Hematopoietic multipotent progenitor cell (in vitro differentiated cells): ENCODE measurements at places on chromosomes 5 and 9.

GRCh38 chr9:19130436-19130835, 3.1 kb upstream of the PLIN2 start:
- DNase-seq: no peak

DNA sequence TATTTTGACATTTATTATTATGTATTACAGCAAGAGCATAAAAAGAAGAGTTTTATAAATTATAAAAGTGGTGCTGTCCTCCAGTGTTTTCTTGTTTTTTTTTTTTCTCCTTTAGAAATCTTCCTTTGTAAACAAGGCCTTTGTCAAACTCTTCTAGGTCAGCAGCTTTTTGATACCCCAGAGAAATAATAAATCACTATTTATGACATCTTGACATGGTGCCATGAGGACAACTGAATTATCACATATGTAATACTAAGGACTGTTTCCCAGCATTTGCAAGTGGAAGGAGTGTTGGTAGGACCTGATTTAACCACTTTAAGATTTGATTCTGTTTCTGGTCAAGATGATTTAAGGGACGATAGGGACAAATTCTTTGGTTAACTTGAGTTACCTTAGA, 4.6 kb downstream of the SMARCA2 start:
- DNase-seq: no peak

DNA sequence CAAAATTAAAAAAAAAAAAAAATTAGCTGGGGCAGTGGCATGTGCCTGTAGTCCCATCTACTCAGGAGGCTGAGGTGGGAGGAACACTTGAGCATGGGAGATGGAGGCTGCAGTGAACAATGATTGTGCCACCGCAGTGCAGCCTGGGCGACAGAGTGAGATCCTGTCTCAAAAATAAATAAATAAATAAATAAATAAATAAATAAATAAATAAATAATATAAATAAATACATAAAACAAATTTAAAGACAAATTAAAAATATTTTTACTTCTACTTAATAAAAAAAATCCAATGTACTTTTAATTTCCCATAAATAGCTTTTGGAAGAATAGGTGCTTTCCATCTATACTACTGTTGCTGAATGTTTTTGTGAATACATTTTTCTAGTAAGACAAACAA, 598.4 kb upstream of the EDIL3 start:
- DNase-seq: no peak

- DNase-seq: no peak
Measured at GRCh38 chr5:96973532-96974401, 37.9 kb downstream of the LNPEP start.

DNA sequence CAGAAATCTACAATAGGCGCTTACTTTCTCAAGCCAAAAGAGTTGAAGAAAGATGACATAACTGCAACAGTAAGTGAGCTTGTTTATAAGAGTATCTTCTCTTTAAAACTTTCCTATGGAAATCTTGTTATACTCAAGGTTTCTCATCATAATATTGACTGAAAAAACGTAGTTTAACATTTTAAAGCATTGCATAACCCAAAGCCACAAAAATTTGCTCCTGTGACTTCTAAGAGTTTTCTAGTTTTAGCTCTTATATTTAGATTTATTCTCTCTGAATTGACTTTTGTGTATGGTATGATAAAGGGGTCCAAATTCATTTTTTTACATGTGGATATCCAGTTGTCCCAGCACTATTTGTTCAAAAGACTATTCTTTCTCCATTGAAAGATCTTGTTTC, 15.2 kb downstream of the WDR36 start:
- no peak for DNase-seq

GRCh38 chr5:96476654-96477053, 43.6 kb upstream of the PCSK1 start:
- no peak for DNase-seq

- no peak for DNase-seq
Measured at GRCh38 chr5:113232667-113233066, 202.1 kb downstream of the TSSK1B start.

GRCh38 chr5:142780871-142781270, 10.7 kb downstream of the ARHGAP26 start:
- no peak for DNase-seq

DNA sequence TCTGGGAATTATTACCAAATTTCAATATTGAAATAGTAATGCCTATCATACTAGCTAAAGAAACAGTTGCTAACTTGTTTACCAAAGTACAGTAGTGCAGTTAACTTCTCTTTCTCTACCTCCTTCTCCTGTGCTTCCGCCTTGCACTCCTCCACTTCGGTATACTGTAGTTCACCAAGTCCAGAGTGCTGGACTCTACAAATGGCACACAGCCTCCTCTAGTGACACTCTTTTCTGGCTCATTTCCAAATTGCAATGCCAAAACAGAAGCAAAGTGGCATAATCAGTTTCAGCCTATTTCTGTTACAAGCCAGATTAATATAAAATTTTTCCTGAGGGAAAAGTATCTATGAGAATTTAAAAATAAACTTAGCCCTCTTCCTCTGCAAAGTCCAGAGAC, 86.0 kb upstream of the RASGRF2 start:
- no peak for DNase-seq

GRCh38 chr5:126265917-126266316, 157.3 kb upstream of the GRAMD2B start:
- no peak for DNase-seq

- DNase-seq: no peak
Measured at GRCh38 chr5:35059251-35059650, 11.5 kb upstream of the AGXT2 start.

- no peak for DNase-seq
Measured at GRCh38 chr9:107750741-107751566, 261.4 kb upstream of the KLF4 start.

- peak; percentile 9 for DNase-seq
Measured at GRCh38 chr9:101387871-101388506, 3.2 kb upstream of the BAAT start.

- no peak for DNase-seq
Measured at GRCh38 chr5:141573489-141574121, 45.2 kb downstream of the DIAPH1 start.

GRCh38 chr5:10699987-10700386, 61.0 kb downstream of the DAP start:
- no peak for DNase-seq

GRCh38 chr5:54590824-54591223, 73.3 kb downstream of the SNX18 start:
- no peak for DNase-seq

GRCh38 chr5:171647904-171648260, 137.7 kb upstream of the SMIM23 start:
- no peak for DNase-seq

- no peak for DNase-seq
Measured at GRCh38 chr9:84303061-84303460, 37.5 kb downstream of the SLC28A3 start.

DNA sequence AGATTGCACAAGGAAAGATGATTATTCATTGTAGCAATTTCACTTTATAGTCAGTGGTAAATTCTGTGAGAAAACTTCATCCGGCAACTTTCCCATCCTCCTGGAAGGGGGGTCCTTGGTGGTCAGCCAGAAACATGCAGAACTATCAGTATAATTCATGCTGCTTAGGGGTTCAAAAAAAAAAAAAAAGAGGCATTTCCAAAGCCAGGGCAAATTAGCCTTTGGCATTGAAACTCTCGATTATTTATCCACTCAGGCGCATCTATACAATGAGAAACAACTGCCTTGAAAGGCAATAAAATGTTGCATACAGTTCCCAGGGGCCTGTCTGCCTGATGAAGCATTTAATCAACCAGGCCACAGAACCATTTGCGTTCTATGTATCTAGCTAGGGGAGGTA, 263.3 kb downstream of the TMEM167A start:
- no peak for DNase-seq

DNA sequence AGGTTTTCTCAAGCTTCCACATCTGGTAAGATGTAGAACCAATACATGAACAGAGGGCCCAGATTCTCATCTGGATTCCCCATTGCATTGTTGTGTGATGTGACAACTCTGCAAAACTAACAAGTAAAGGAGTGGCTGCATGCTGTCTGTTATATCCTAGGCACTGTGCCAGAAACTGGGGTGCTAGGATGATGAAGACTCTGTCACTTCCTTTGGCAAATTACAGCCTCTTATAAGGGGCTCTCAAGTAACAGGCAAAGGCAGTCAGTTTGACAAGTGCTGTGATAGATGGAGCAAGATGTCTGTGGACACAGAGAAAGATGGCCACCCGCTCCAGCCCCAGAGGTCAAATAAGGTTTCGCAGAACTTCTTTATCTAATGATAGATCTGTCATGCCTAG, 115.7 kb downstream of the PAPPA start:
- no peak for DNase-seq

- DNase-seq: peak; percentile 40
Measured at GRCh38 chr5:78295035-78295961, 800 bp upstream of the AP3B1 start.

- no peak for DNase-seq
Measured at GRCh38 chr5:50476549-50476948, 35.5 kb upstream of the EMB start.

DNA sequence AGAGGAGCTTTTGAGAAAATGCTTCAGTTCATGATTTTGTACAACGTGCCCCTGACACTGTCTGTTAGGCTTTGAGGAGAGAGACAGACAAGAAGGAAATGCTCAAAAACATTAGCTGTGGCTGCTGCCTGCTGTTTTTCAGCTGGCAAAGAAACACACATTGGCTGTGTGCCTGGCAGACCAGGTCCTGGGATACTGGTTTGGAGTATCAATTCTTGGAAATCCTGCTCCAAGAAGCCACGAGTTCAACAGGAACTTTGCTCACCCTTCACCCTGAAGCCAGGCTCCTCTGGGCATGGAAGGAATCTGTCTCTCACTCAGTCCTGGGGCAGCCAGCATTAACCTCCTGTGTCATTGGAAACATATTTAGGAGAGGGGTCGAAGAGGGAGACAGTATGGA, 245.5 kb downstream of the AUH start:
- DNase-seq: no peak

DNA sequence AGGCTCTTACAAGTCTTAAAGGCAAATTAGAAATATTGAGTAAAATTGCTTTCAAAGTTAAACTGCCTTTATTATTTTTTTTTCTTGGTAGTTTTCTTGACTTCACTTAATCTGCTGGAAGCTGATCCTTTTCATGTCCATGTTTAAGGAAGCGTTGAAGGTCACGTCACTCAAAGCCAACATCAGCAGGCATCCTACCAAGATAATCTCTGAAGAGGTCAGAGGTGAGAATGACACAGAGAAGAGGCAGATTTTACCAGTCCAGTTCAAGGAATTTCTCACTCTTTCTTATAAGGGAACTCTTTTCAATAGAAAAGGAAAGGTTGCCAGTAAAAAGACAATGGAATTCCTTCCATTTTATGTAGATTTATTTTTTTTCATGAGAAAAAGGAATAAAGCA, 259.8 kb downstream of the ANXA1 start:
- DNase-seq: no peak

GRCh38 chr5:147084702-147085101, 150.1 kb upstream of the STK32A start:
- DNase-seq: no peak

- DNase-seq: peak; percentile 32
Measured at GRCh38 chr5:179261301-179262125, 83.7 kb downstream of the ADAMTS2 start.

DNA sequence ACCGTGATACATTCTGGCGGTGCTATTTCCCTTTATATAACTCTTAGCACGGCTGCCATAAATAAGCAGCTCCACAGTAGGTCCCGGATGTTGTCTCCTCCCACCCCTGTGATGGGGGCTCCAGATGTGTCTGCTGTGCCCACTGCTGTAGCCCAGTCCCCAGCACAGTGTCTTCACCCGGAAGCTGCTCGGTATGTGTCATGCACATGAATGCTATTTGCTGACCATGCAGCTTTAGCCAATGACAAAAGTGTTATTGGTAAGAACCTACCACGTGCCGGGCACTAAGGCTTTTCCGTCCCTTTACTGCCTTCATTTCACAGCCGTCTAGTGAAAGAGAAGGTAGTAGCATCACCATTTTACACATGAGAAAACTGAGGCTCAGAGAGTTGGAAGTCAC, 20.2 kb downstream of the HRH2 start:
- no peak for DNase-seq

DNA sequence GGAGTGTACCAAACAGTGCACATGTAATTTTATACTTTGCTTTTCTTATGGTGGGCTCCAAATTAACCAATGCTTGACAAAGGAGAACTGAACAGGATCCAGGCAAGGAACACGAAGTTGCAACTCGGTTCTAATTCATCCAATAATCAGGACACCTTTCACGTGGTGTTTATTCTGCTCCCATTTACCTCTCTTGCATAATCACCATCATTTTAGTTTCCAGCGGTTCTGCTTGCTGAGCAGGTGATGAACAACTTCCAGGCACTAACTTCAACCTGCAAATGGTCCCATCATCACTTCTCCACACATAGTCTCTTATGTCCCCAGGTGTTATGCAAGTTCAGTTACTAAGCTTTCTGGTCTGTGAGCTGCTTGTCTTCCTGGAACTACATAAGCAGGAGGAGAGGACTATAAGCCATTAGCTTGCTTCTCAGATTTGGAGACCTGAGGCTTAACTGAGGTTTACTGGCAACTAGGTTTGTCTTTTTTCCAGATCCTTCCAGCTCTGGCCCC, 326.8 kb upstream of the SLC30A5 start:
- no peak for DNase-seq

DNA sequence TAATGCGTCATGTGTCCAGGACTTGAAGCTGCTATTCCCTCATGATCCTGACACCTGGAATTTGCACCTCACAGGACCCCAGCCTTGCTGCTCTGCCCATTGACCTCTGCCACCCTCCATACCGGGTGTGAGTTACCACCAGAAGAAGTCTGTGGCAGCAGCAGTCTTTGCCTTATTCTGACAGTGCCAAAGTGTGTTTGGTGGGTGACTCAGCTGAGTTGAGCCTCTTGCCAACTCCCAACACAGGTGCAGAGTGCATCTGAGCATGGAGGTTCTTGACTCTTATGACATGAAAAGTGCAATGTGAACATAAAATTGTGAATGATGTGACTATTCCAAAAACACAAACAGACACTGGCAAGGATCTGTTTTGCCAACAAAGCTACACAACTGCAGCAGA, 1166.5 kb upstream of the CDH18 start:
- DNase-seq: no peak

- no peak for DNase-seq
Measured at GRCh38 chr5:122844910-122845228, 544 bp upstream of the SNX24 start.

- no peak for DNase-seq
Measured at GRCh38 chr5:179866241-179867078, 7.8 kb upstream of the MRNIP start.

DNA sequence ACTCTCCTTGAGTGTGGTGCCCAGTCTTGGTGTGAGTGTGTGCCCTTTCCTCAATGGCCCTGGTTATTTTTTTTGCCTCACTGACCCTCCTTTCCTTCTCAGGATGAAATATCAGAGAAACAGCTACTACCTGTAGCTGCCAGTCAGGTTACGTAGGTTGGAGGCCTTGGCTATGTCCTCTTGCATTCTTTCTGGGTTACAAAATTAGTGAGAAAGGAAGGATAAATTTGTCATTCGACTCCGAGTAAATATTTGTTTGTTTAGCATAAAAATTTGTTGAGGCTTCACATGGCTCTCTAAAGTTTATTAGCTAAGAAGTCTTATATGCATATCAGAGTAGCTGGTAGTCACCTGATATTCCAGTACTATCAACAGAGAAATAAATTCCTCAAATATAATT, 15.4 kb downstream of the MACIR start:
- DNase-seq: no peak
